ENCODE measurements at places on chromosomes 6 and 20.
A peak's percentile ranks its signal among the peaks of the same experiment; 100 is the strongest.

- DNase-seq = no peak
These were observed 82.9 kb downstream of the KIF6 start for GRCh38 chr6:39642270-39642669.

- no peak for DNase-seq
These were observed 14.6 kb downstream of the EDN3 start for GRCh38 chr20:59314997-59315396.

DNA sequence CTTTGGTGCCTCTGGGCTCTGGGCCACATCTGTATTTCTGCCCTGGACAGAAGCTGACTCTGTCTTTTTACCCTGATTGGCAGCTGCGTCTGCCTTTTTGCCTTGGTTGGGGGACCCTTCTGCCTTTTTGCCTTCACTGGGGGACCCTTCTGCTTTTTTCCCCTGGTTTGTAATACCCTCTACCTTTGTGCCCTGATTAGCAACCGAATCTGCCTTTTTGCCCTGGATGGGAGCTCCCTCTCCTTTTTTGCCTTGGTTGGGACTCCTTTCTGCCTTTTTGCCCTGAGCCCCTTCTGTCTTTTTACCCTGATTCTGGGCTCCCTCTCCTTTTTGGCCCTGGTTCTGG lies 23.4 kb downstream of the RRBP1 start:
- DNase-seq = no peak

GRCh38 chr6:90397929-90398674 lies 101.5 kb upstream of the BACH2 start:
- DNase-seq = peak; percentile 82

GRCh38 chr20:30168025-30168799 lies 1089.3 kb upstream of the DEFB115 start:
- DNase-seq = peak; percentile 24

DNA sequence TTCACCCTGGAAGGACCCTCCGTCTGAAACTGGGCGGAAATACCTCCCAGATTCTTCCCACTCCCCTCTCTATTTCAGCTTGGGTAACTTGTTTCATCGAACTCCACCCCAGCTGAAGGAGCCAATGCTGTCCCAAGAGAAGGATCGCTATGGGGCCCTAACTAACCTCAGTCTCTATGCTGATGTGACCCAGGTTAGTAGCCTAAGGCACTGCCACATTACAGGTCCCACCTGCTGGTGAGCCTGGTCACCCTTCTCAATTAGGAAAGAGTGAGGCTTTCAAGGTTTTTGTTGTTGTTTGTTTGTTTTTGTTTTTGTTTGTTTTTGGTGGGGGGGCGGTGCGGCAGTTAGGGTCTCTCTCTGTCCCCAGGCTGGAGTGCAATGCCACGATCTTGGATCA lies 168.4 kb downstream of the OR2B2 start:
- DNase-seq = no peak

DNA sequence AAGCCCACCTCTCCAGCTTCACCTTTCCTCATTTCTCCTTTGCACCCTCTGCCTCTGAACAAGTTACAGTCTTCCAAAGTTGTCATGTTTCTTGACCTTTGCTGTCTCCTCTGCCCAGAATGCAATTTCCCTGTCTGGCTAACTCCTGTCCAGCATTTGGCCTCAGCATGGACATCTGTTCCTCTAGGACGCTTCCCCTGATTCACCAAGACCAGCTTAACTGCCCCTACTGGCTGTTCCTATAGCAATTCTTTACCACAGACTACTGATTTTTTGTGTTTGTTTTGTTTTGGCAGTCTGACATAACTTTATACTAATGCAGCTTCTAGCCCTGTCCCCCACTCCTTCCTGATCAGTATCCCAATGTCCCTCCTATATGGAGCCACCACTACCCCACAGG lies 13.4 kb downstream of the GNL1 start:
- DNase-seq = no peak

GRCh38 chr6:5247201-5247600 lies 13.5 kb downstream of the LYRM4 start:
- no peak for DNase-seq

DNA sequence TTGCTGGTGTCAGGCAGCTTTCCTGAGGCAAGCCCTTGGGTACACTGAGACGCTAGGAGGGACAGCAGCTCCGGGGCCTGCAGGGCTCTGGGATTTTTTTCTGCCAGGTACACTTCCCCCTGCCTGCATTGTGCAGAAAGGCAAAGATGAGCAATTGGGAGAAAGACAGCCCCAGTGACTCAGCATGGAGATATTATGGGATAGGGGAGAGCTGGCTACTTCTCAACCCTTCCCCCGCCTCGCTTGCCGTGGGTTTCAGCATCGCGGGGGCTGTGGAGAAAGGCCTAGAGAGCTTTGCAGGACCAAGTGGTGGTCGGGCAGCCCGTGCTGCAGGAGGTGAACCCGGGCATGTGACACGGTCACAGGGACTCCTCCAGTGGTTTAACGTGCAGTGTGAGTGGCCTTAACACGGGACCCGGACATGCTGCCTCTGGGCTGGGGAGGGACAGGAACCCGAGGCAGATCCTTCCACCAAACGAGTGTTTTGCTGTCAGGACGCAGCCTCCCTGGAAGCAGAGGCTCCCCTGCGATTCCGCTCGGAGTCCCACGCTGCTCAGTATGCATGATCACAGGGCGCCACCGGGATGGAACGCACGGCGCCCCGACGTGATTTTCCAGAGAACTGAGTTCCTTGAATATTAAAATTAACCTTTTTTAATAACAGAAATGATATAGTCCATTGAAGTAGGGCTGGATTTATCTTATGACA lies 139.9 kb downstream of the CDH4 start:
- no peak for DNase-seq

- no peak for DNase-seq
These were observed 30.4 kb downstream of the GABRR1 start for GRCh38 chr6:89186762-89187161.

GRCh38 chr6:139290787-139291311 lies 949 bp downstream of the TXLNB start:
- peak; percentile 37 for DNase-seq

DNA sequence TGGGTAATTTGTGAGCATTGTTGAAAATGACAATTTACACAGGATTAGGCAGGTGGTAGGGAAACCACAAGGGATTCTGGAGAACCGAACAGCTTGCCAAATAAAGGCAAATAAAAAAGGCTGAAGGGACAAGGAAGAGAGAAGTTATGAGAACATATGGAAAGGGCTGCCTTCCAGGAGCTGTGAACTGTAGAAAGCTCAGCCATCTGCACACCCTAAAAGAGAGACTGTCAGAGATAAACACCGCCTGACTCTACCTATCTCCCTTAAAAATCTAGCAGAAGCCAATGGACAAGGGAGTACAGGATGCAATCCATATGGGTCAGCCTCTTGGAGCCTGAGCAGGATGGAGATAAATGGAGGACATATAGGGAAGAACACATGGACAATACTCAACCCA lies 12.7 kb upstream of the SLC17A1 start:
- DNase-seq = no peak
